ENCODE measurements at places on chromosomes 6 and 20. TPM values are rescaled to one million over a fixed set of nuclear protein-coding genes. Genes with fewer than 3 reads are reported as not detected.
A peak's percentile ranks its signal among the peaks of the same experiment; 100 is the strongest.

DNA sequence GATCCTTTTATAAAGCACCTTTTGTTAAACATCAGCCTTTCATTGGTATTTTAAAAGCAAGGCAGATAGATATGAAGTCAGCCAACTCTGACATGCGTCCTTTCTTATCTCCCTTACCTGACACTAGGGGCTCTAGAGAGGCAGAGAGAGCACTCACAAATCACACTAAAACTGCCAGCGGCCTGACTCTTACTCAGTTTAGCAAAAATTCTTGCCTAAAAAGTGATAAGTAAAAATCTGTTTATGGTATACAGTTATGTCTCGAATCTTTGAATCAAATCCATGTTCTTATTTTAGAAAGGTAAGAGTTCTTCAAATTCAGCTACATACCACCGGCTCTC, 10.4 kb upstream of the TDRD6 start:
- H3K4me1 ChIP-seq, result no peaks in the 10 kb centered on the region
- H3K4me3 ChIP-seq, result no peak overlapping the region
- no peak for DNase-seq
- no peak overlapping the region for H3K27ac ChIP-seq
- no peaks in the 10 kb centered on the region for H3K36me3 ChIP-seq

The RHAG gene
- not detected for total RNA-seq

The BHLHE23 gene
- total RNA-seq, result not detected

DNA sequence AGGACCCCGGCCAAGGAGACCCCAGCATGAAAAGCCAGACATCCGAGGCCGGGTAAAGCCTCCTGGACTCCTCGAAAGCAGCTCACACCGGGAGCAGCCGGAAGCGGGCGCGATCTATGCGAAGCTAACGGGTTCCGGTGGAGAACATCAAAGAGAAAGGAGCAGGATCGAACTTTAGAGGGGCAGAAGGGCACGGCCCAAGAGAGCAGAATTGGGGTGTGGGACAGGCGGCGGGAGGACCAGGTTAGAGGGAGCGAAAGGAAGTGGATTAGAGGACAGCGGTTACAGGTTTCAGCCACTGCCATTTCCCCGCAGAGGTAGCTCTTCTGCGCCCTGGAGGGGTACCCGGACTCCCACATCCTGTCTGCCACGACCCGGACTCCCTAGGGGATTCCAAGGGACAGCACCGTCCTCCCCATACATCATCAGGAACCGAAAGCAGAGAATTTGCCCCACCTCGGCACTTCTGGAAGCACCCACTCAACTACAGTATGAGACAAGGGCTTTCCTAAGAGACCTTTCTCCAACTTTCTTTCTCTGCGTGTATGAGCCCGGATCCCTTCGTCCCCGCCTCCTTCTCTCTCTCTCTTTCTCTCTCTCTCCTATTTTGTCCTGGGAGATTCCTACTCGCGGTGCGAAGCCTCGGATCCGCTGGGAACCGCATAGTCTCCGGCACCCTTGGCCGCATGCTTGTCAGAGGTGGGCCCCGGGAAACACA, 507 bp upstream of the VGLL2 start:
- DNase-seq, result peak; percentile 19
- peaks cover 5% of the 10 kb centered on the region for H3K4me1 ChIP-seq
- peaks cover 80% of the 10 kb centered on the region for H3K27me3 ChIP-seq
- no peak overlapping the region for H3K27ac ChIP-seq
- no peaks in the 10 kb centered on the region for H3K36me3 ChIP-seq
- peak overlapping the region; percentile 29 for H3K4me3 ChIP-seq

The BTN1A1 gene
- 0.11 TPM for total RNA-seq

The TAGAP gene
- 112 TPM for total RNA-seq

The HLA-DMA gene
- total RNA-seq, result 16.2 TPM

The DEFB124 gene
- total RNA-seq, result not detected

The KCNK15 gene
- total RNA-seq, result 0.29 TPM

The F13A1 gene
- not detected for total RNA-seq

DNA sequence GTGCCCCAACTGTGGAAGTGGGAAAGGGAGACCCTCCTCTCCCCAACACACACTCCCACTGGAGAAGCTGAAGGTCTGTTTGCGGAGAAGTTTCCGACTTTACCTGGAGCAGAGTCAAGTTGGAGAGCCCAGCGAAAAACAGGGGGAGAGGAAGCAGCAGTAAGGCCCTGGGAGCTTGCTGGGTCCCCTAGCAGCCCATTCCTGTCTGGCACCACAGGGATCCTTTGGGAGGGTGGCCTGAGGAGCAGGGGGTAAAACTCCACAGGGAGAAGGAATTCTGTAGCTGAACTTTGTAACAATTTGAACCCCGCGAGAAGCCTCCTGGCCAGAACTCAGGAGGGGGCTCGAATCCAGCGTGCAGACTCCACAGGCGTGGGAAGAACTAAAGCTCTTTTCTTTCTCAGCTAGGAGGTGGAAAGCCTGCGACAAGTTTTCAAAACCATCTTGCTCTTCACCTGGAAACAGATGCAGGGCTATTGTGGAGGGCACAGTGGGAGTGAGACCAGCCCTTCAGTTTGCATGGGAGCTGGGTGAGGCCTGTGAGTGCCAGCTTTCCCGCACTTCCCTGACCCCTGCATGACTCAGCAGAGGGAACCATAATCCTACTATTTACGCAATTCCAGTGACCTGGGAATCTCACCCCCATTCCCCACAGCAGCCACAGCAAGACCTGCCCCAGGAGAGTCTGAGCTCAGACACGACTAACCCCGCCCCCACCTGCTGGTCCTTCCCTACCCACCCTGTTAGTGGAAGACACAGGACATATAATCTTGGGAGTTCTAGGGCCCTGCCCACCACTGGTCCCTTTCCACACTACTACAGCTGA, 25.8 kb downstream of the SERPINB9 start:
- H3K4me3 ChIP-seq, result peak overlapping the region; percentile 69
- H3K27me3 ChIP-seq, result no peaks in the 10 kb centered on the region
- no peak for DNase-seq
- peak overlapping the region; percentile 91 for H3K27ac ChIP-seq
- peaks cover 21% of the 10 kb centered on the region for H3K36me3 ChIP-seq
- H3K4me1 ChIP-seq, result peaks cover 84% of the 10 kb centered on the region

DNA sequence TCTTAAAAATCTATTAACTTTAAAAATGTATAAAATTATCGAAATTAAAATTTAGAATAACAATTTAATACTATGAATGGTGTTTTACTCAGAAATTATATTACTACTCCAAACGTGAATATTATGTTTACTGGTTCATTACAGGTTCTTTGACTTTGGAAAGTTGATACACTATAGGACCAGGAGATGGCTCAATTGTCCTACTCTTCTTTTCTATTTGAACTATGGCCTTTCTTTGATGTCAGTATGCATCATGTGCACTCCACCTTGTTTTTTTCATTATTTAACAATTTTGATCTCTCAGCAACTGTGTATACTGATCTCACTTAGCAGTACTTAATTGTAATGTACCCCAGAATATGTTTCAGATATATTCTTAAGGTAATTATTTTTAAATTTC, 391.5 kb upstream of the MANEA start:
- H3K4me3 ChIP-seq, result no peak overlapping the region
- DNase-seq, result no peak
- no peaks in the 10 kb centered on the region for H3K27me3 ChIP-seq
- H3K36me3 ChIP-seq, result no peaks in the 10 kb centered on the region
- H3K27ac ChIP-seq, result no peak overlapping the region
- H3K4me1 ChIP-seq, result no peaks in the 10 kb centered on the region

The KIF16B gene
- total RNA-seq, result 3.5 TPM

GRCh38 chr6:72739368-72739779, 117.5 kb downstream of the KCNQ5 start:
- no peaks in the 10 kb centered on the region for H3K27me3 ChIP-seq
- DNase-seq, result peak; percentile 10
- H3K4me1 ChIP-seq, result peaks cover 38% of the 10 kb centered on the region
- H3K27ac ChIP-seq, result peak overlapping the region; percentile 59

GRCh38 chr6:99080191-99080590, 132.4 kb upstream of the FBXL4 start:
- H3K4me3 ChIP-seq, result no peak overlapping the region
- DNase-seq, result no peak
- H3K27ac ChIP-seq, result no peak overlapping the region
- H3K4me1 ChIP-seq, result no peaks in the 10 kb centered on the region
- peaks cover 9% of the 10 kb centered on the region for H3K27me3 ChIP-seq
- no peaks in the 10 kb centered on the region for H3K36me3 ChIP-seq

- DNase-seq, result no peak
- H3K27me3 ChIP-seq, result no peaks in the 10 kb centered on the region
- H3K4me3 ChIP-seq, result no peak overlapping the region
- H3K36me3 ChIP-seq, result no peaks in the 10 kb centered on the region
These were observed 16.7 kb upstream of the ZFAND3 start for GRCh38 chr6:37802810-37803209.

The CD93 gene
- total RNA-seq, result 0.11 TPM

DNA sequence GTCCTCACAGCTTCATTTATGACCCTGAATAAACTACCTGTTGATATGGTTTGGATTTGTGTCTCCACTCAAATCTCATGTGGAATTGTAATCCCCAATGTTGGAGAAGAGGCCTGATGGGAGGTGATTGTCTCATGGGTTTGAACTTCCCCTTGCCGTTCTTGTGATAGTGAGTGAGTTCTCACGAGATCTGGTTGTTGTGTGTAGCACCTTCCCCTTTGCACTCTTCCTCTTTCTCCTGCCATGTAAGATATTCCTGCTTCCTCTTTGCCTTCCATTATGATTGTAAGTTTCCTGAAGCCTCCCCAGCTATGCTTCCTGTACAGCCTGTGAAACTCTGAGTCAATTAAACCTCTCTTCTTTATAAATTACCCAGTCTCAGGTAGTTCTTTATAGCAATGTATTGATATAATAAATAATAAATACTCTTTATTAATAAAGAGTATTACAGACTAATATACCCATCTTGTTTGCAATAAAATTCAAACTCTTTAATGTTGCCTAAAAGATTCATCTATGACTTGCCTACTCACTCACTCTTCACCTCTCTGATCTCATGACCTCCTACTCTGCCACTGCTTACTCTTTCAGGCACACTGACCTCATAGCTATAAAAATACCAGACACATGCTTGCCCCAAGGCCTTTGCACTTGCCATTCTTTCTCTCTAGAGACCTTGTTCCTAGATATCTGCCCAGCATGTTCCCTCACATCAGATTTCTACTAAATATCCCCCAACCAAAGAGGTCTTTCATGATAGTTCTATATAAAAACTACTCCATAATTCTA, 256.4 kb upstream of the MARCKS start:
- no peak overlapping the region for H3K4me3 ChIP-seq
- H3K27me3 ChIP-seq, result peaks cover 8% of the 10 kb centered on the region
- no peak overlapping the region for H3K27ac ChIP-seq
- DNase-seq, result no peak

- H3K27ac ChIP-seq, result no peak overlapping the region
- H3K4me3 ChIP-seq, result no peak overlapping the region
- DNase-seq, result peak; percentile 3
- no peaks in the 10 kb centered on the region for H3K36me3 ChIP-seq
- no peaks in the 10 kb centered on the region for H3K27me3 ChIP-seq
These were observed 3.0 kb downstream of the DEFB115 start for GRCh38 chr20:31260326-31260932.

DNA sequence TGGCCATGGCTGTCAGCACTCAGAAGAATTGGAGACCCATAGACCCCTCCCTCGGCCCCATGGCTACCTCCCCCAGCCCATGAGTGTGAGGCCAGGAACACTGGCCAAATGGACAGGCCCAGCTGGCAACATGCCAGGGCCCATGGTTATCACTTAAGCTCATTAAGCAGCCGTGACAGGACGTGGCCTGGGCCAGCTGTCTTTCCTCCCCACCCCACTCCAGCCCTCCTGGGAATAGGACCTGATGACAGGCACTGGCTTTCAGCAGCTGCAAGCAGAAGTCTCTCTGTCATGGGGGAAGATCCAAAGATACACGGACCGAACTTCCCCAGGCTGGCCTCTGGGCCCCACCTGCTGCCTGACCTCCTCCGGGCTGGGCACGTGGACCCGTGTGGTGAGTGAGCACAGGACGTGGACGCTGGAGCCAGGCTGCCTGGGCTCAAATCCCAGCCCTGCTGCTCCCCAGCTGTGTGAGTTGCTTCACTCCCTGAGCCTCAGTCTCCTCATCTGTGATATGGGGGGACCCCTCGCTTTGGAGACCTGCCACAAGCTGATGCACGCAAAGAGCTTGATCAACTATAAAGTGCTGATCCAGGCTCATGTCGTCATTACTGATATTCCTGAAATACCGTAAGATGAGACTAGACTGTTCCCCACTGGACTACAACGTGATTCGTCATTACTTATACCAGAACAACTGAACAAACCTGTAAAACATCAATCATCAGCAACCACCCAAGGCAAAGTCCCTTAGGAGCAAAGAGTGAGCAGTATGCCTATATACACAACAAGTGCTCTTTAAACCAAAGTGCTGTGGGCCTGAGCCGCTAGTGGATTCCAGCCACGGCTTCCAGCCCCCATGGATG, 22.0 kb upstream of the VSTM2L start:
- H3K36me3 ChIP-seq, result no peaks in the 10 kb centered on the region
- H3K4me1 ChIP-seq, result no peaks in the 10 kb centered on the region
- H3K27ac ChIP-seq, result no peak overlapping the region
- H3K4me3 ChIP-seq, result no peak overlapping the region

The ADGRB3 gene
- not detected for total RNA-seq

The CCN2 gene
- not detected for total RNA-seq

DNA sequence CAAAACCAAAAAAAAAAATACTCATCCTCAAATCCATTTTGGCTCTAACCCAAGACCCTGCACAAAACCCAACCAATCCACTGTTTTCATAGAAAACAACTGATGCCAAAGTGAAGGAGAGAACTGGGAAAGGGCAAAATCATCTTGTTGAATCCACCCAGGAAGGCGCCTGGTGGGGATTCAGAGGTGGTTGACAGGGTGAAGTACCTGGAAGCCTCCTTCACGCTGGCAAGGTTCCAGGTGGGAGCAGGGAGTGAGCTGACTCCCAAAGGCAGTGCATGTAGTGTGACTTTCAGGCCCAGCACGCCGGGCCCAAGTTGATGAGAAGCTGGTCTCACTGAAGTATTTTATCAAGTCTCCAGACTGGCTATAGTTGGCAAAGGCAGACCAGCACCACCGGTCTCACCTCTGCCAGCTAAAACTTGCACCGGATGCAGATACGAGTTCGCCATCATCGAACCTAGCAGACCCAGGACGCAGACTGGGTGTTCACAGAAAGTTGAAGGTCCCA, 16.5 kb downstream of the PPP1R10 start:
- peak overlapping the region; percentile 25 for H3K27ac ChIP-seq
- H3K27me3 ChIP-seq, result no peaks in the 10 kb centered on the region
- peaks cover 12% of the 10 kb centered on the region for H3K4me1 ChIP-seq
- DNase-seq, result no peak
- H3K4me3 ChIP-seq, result no peak overlapping the region

Data from activated CD8-positive, alpha-beta T cell treated with anti-CD3 and anti-CD28 coated beads for 36 hours (primary cell).